ENCODE measurements at places on chromosomes 1 and 21. TPM values are rescaled to one million over a fixed set of nuclear protein-coding genes. Genes with fewer than 3 reads are reported as not detected.

GRCh38 chr1:24910751-24911650 is 19.1 kb downstream of the RUNX3 start:
- DNase-seq, result peak; percentile 92
- H3K4me1 ChIP-seq, result peaks cover 92% of the 10 kb centered on the region
- no peaks in the 10 kb centered on the region for H3K27me3 ChIP-seq
- H3K4me3 ChIP-seq, result peak overlapping the region; percentile 62
- H3K36me3 ChIP-seq, result peaks cover 6% of the 10 kb centered on the region

DNA sequence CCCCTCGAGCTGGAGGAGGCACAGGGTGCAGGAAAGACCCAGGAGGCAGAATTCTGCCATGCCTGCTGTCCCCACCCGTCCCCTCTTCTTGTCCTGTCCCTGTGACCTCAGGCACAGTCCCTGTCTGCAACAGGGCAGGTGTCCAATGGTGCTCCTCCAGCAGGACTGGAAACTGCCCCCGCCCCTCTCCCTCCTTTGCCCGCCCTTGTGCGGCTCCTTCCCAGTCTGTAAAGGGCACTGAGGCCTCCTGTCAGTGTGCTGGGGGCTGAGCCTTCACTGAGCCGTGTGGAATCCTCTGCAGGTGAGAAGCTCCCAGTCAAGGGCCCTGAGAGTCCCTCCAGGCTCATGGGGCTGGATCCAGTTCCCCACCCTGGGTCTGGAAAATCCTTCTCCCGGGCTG is 28.9 kb downstream of the PRDM16 start:
- peaks cover 9% of the 10 kb centered on the region for H3K27me3 ChIP-seq
- no peak overlapping the region for H3K27ac ChIP-seq
- DNase-seq, result no peak
- H3K4me1 ChIP-seq, result no peaks in the 10 kb centered on the region
- H3K36me3 ChIP-seq, result no peaks in the 10 kb centered on the region

DNA sequence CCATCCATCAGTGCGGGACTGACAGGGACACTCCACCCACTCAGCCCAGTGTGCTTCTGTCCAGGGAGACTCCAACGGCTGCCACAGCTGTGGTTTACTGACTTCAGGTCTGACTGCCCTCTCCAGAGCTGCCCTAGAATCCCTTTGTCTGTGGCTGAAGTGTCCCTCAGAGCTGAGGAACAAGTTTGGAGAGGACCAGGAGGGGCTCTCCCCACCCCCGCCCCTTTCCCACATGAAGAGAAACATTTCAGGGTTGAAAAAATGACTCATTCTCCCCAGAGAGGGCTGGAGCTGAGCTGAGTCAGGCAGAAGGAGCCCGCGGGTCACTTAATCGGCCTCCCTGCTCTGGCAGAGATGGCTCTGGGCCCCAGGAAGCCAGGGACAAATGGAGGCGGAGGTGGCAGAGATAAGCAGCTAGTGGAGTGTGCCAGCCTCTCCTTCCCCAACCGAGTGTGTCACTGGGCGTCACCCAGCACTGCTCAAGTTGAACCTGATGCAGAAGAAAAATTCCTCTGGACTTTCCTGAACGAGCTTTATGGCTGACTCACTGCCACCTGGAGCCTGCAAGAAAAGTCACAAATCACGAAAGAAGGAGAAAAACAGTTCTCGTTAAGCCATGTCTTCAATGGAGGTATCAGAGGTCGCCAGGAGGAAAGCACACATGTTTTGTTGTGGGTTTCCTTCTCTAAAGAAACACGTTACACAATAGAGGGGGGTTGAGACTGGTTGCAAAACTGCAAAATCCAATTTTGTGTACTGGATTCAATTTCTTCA is 34.3 kb upstream of the ECE1 start:
- H3K36me3 ChIP-seq, result no peaks in the 10 kb centered on the region
- peak; percentile 40 for DNase-seq
- peak overlapping the region; percentile 85 for H3K4me3 ChIP-seq
- H3K27me3 ChIP-seq, result no peaks in the 10 kb centered on the region

DNA sequence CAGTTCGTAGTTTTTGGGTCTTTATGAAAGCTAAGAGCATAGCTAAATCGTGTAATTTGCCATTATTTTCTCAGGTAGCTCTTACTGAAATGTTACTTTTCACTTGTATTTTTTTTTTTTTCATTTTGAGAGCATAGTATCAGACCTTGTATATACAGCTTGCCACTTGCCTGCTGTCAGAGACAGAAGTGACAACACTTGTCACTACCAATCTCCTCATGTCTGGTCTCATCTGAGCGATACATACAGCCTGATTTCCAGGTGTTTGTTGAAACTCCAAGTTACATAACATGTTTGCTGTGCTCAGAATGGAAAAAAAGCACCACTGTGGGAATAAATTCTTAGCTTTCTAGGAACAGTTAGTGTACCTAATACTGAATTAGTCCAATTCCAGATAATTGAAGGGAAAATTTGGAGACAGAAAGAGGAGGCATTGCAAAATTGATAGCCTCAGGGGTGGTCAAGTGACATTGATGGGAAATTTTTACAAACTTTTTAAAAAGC is 621.4 kb upstream of the PKN2 start:
- no peak for DNase-seq
- H3K36me3 ChIP-seq, result no peaks in the 10 kb centered on the region
- H3K4me1 ChIP-seq, result no peaks in the 10 kb centered on the region
- H3K4me3 ChIP-seq, result no peak overlapping the region

Gene TCHHL1
- polyA plus RNA-seq, result not detected

Gene ADGRB2
- polyA plus RNA-seq, result 0.05 TPM

Gene IL19
- not detected for polyA plus RNA-seq

Gene ADCY10
- polyA plus RNA-seq, result not detected

Gene ZBTB40
- 1.4 TPM for polyA plus RNA-seq

Data from naive thymus-derived CD8-positive, alpha-beta T cell (primary cell).